ENCODE measurements at places on chromosomes 16 and 17. TPM values are rescaled to one million over a fixed set of nuclear protein-coding genes. Genes with fewer than 3 reads are reported as not detected.

SLFN14 gene
- not detected for total RNA-seq

ABCC12 gene
- not detected for total RNA-seq

SERPINF2 gene
- total RNA-seq, result 1.4 TPM

KIF2B gene
- not detected for total RNA-seq

SEZ6L2 gene
- total RNA-seq, result 0.22 TPM

TSEN54 gene
- 8.3 TPM for total RNA-seq

TEX19 gene
- not detected for total RNA-seq

DNA sequence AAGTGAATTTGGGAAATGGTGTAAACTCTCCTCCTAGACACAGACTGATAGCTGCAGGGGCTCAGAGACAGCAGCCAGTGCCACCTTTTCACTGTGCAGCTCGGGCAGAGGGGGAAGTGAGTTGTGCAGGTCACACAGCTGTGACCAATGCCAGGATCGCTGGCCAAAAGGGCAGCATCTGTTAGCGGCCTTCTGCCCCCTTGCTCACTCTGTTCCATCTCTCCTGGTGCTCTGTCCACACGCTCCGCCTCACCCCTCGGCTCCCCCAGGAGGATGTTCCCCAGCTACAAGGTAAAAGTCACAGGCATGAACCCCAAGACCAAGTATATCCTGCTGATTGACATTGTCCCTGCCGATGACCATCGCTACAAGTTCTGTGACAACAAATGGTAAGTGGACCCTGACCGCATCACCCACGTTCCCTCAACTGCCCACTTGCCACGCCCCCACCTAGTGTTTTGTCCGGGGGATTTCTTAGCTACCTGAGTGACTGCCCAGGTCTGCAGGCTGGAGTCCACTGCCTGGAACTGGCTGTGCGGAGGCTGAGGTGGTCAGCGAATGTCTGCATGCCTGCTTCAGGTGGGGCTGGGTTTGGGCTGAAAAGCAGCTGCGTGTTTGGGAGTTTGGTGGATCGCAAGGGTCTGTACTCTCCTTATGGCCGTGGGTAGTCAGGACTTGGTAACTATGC is 13.5 kb downstream of the TBX4 start:
- no peak for DNase-seq

DNA sequence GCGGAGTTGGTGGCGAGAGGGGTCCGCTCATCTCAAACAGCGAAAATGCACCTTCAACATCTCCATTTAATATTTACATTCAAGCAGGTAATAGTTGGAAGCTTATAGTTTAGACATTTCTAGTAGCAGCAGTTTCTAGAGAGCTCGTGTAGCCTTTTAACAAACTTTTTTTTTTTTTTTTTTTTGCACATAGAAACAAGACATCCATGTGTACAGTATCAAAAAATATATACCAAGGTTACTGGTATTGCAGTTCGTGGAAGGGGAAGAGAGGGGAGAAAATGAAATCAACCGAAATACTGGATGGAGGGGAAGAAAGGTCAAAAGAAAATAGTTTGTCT is 6.2 kb downstream of the CBX4 start:
- DNase-seq, result no peak

GRCh38 chr17:83121921-83122820 is 42.8 kb downstream of the METRNL start:
- DNase-seq, result no peak

DNA sequence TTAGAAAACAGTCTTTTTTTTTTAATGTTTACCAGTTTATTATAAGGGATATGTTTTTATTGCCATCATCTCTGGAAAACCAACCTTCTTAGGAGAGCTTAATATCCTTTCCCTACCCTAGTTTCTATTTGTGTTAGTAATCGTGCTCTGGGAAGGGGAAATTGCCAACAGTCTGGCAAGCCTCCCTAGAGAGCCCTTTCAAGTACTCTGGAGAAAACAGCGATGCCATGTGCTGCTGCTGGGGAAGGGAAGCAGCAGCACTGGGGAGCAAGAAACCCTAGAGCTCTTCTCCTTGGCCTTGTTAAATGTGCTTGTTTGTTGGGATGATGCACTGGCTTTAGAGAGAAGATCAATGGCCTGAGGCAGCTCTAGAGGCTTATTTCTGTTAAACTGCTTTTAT is 10.3 kb downstream of the RETREG3 start:
- DNase-seq, result no peak

DNA sequence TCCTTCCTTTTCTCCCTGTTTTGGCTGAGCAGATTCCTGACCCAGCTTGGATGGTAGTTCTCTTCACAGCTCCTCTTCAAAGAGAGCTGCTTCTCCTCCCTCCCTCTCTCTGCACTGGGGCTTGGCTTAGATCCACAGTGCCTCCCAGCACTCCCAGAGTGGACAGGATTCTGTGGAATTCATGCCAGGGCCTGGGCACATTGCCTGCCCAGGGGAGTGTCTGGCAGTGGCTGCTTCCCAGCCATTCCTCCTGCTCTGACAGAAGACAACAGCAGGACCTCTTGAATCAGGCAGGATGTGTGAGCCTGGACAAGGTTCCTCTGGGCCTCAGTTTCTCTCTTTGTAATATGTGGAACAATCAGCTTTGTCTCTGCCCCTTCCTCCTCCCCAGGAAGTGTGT is 4.5 kb upstream of the MMP28 start:
- DNase-seq, result peak; percentile 88

GRCh38 chr17:213286-214105 is 32.0 kb upstream of the DOC2B start:
- no peak for DNase-seq

DNA sequence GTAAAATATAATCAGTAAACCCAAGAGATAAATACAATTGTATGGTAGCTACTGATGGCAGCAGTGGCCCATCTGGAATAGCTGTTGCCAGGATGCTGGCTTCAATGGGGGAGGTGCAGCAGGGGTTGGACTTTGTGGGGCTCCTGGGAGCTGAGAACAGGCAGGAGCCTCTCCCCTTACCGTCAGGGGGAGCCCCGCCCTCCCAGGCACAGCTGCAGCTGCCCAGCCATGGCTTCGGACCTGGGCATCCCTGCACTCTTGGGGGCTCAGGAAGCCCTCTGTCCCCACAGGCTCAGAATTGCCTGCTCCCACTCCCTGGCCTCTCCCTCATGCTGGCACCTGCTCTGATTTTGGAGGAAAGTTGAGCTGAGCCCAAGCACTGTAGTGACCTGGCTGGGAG is 741.1 kb downstream of the CDH11 start:
- no peak for DNase-seq

GRCh38 chr17:73874008-73874720 is 229.9 kb upstream of the SDK2 start:
- DNase-seq, result no peak

GRCh38 chr17:34269969-34270368 is at the start of gene CCL7:
Gene CCL7 (plus strand): TSS chr17:34270221. CDS start chr17:34270291, 70 bp downstream.
- no peak for DNase-seq

DNA sequence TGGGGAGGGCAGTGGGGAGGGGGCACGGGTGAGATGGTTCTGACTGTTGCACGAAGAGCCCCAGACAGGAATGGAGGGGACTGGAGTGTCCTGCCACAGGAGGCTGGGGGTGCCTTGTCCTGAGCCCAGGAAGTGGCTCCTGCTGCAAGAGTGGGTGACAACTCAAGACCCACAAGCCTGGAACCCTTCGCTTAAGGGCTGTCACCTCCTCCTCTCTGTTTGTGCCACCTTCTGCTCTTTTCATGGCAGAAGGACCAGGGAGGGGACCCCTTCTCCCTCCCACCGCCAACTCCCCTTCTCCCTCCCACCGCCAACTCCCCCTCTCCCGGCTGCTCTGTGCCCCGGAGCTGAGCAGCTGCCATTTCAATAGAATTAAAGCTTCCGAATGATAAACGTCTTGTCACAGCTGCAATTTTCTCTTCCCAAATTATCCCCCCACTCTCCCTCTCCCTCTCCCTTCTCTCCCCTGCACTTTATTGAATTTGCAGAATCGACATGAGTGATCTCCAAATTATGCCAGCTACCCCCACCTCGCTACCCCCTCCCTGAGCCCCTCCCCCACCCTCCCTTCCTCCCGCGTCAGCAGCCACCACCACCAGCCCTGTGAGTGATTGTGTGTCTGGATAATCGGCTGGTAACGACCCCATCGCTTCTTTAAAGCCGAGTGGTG is 13.7 kb downstream of the GJD3 start:
- DNase-seq, result no peak

DNA sequence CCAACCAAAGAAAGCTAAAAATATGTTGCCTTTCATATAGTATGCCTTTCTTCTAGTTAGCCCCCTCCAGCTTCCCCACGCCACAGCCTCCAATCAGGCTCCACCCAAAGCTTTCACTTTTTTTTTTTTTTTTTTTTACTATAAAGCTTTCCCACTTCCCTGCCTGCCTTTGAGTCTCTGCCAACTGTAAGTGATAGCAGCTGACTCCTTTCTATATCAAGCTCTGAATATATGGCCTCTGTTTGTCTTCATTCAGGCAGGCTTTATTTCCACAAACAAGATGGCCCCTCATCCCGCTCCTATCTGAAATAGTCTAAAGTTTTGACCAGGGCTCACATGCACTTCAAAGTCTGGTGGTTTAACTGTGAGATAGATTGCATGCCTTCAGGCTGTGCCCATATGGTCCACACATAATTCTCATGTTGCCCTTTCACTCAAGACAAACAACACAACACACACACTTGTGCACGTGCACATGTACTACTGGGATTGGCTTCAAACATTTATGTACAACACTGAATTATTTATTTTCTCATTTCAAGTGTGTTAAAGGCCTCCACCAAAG is 39.8 kb upstream of the DYNLRB2 start:
- no peak for DNase-seq

- peak; percentile 30 for DNase-seq
Measured at GRCh38 chr17:82876149-82876548, 36.3 kb upstream of the ZNF750 start.
